ENCODE measurements at places on chromosomes 6 and 20.

DNA sequence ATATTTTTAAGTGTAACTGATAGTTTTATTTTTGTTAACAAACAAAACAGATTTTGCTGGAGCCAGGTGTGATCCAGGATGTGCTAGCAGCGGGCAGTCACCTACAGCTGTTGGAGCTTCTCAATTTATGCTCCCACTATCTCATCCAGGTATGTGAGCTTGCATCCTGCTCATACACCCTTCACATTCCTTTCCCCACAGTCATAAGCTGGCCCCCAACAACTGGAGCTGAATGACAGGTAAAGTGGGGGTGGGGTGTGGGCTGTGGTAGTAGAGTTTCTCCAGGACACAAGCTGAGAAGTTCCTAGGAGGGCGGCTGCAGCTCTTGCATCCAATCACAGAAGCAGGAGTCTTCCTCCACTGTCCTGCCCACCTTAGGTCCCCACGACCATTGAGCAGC, 140.1 kb downstream of the KLHL32 start:
- no peak for DNase-seq

DNA sequence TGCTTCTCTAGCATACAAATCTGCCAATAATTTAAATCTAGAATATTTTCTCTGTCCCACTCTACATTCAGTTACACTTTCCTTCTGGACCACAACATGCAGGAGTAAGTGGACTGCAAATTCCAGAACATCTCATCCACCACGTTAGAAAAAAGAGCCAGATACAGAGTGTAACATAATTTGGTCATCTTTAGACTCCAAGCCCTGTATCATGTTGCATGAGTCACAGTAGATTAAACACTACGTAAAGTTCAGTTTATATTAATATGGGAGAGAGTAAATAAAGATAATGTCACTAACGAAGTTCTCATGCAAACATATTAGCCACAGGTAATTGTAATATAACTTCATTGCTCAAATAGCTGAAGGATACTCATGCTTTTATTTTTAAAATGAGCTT, 327.0 kb downstream of the C6orf118 start:
- no peak for DNase-seq

- DNase-seq = no peak
Measured at GRCh38 chr6:133062077-133062476, 179.1 kb upstream of the EYA4 start.

DNA sequence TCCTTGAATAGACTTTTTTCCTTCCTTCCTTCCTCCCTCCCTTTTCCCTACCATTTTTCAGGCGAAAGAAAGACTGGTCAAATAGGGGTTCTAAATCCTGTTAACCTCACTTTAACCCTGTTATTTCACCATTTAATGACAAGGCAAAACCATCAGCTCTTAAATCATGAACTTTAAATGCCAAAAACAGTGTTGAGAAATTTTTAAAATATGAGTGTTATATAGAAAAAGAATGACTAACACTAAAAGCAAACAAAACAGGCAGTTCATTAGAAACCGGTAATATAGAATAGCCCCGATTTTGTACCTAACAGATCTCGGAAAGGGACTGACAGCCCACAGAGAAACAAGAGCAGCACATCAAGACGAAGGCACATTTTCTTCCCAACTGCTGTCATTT, 57.4 kb upstream of the CEP85L start:
- DNase-seq = no peak

DNA sequence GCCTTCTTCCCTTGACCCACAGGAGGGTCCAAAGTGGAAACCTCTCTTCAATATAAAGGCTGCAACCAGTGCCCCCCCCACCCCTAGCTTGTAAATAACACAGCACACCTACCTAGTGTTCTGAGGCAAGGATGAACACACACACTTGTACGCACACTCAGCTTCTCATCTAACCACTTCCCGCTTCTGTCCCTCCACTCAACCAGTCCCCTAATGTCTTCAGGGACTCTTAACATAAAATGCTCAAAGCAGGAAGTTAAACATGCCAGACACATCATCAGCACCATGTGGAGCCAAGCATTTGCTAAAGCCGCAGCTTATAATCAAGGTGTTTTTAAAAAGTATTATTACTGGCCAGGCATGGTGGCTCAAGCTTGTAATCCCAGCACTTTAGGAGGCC, 35.3 kb downstream of the FOXQ1 start:
- DNase-seq = no peak

- DNase-seq = no peak
Measured at GRCh38 chr6:116461331-116461931, at the start of gene CALHM6. CALHM6 (plus strand) TSS chr6:116461375; CDS start chr6:116461930, 555 bp downstream.
